AG08395 (cell line): ENCODE measurements at places on chromosomes 2 and 18.

DNA sequence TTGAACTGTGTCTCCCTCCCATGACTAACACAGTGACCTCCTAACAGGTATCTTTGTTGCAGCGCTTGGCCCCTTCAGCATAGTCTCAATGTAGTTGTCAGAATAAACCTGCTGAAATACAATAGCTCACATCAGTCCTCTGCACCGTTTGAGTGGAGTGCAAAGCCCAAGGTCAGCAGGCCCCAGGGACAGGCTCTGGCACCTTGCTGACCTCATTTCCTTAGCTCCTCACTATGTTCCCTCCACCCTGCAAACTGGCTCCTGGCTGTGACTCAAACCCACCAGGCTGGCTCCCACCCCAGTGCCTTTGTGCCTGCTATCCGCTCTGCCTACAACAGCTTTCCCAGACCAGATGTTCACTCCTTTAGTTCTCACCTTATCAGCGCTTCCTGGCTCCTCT is 146.7 kb downstream of the LRATD1 start:
- no peak for DNase-seq

GRCh38 chr2:138818556-138818955 is 38.4 kb upstream of the NXPH2 start:
- DNase-seq = no peak

- no peak for DNase-seq
Observed at GRCh38 chr2:85847051-85847588, 41.7 kb downstream of the ST3GAL5 start.

GRCh38 chr2:9725106-9725505 is 94.3 kb upstream of the YWHAQ start:
- no peak for DNase-seq

GRCh38 chr2:96374211-96374951 is 38.8 kb downstream of the NCAPH start:
- DNase-seq = no peak

DNA sequence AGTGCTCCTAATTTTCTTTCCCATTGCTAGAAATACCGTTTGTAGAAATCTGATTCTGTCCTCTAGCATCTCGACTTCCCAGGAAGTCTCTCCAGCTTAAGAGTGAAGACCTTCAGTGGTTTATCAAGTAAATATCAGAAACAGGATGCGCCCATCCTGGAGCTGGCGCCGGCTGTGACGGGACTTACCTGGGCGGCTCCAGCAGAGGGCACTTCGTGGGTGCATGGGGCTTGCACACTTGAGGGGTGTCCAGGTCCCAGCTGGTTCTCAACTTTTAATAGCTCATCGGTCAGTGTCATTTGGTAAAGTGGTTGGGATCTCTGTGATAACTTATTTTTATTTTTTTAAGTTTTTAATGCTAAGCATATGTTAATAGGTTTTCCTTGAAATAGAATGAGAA is 167.0 kb upstream of the TPO start:
- no peak for DNase-seq

DNA sequence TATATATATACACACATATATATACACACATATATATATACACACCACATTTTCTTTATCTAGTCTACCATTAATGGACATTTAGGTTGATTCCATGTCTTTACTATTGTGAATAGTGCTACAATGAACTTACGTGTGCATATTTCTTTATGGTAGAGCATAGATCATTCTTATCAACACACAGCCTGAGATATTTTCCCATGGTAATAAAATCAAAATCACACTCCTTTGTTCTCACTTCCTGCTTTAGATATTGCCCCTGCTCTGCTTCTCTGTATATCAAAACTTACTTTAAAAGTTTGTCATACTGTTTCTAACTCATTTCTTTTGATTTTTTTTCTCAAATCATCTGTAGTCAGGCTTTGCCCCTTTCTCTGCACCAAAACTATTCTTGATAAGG is 119.9 kb downstream of the DCC start:
- DNase-seq = no peak

- peak; percentile 57 for DNase-seq
Observed at GRCh38 chr2:241692448-241692847, 5.8 kb upstream of the DTYMK start.

- DNase-seq = no peak
Observed at GRCh38 chr2:61149074-61149473, 12.9 kb upstream of the C2orf74 start.

GRCh38 chr2:111127351-111127750 is 6.6 kb downstream of the BCL2L11 start:
- no peak for DNase-seq

GRCh38 chr2:217061916-217062505 is 202.1 kb upstream of the TNP1 start:
- no peak for DNase-seq
